ENCODE measurements at places on chromosomes 6 and 20. TPM values are rescaled to one million over a fixed set of nuclear protein-coding genes. Genes with fewer than 3 reads are reported as not detected.

ANGPT4 gene
- 0.05 TPM for total RNA-seq

MUC22 gene
- not detected for total RNA-seq

DNA sequence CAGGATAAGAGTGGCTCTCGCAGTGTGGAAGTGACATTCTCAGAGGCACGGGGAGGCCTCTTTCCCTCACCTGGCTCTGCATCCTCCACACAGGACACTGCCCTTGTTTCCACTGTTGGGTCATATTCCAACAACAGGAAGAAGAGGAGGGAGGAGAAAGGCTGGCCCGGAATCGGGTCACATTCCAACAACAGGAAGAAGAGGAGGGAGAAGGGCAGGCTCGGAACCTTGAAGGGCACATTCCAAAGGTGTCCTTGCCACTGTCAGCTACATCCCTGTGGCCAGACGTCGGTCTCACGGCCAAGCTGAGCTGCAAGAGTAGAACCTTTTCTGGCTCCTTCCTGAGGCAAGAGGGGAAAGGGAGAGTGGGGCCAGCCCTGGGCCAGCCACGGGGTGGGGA is 25.4 kb downstream of the CHRNA4 start:
- no peak for DNase-seq

- DNase-seq = no peak
Measured at GRCh38 chr20:19897891-19898290, 119.3 kb upstream of the NAA20 start.

- no peak for DNase-seq
Measured at GRCh38 chr6:119314885-119315272, 34.7 kb downstream of the MAN1A1 start.

Measured in A172 (cell line).